Osteocyte (in vitro differentiated cells): ENCODE measurements at places on chromosomes 6 and 20. TPM values are rescaled to one million over a fixed set of nuclear protein-coding genes. Genes with fewer than 3 reads are reported as not detected.

The PDE10A gene
- 7.3 and 9.8 TPM in 2 replicates for total RNA-seq

The DSP gene
- total RNA-seq = 124 and 135 TPM in 2 replicates

The SNPH gene
- 8.0 and 8.9 TPM in 2 replicates for total RNA-seq

The THBS2 gene
- 650 and 687 TPM in 2 replicates for total RNA-seq

The CD93 gene
- 0.13 and 0.21 TPM in 2 replicates for total RNA-seq

The SLC13A3 gene
- 1.8 and 2.1 TPM in 2 replicates for total RNA-seq

The AHI1 gene
- total RNA-seq = 24.5 and 33.5 TPM in 2 replicates

The SMLR1 gene
- total RNA-seq = not detected in 2 replicates

The MAN1A1 gene
- total RNA-seq = 6.8 and 7.0 TPM in 2 replicates

DNA sequence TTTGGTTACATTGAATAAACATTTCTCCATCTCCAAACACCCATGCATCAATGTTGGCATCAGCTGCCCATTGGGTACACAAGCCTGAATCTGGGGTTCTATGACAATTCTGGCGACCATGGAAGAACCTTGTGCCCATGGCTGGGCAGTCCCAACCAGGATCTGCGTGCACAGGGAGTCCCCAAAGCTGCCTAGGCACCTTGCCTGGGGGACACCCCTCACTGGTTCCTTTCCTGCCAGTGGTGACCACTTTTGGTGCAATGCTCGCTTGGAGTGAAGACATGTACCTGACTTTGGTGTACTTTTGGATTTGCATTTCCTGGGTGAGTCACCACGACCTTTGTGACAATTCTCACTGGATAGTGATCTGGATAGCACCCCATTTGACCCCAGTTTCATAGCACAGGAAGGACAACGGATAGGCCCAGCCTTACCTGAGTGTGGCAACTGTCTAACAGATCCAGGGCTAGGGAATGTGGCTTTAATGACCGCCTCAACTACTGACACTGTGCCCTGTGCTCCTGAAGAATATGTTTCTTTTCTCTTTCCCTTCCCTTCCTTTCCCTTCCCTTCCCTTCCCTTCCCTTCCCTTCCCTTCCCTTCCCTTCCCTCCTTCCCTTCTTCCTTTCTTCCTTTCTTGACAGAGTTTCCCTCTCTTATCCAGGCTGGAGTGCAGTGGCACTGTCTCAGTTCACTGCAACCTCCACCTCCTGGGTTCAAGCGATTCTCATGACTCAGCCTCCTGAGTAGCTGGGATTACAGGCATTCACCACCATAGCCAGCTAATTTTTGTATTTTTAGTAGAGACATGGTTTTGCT is 7.1 kb downstream of the SPINT3 start:
- H3K27ac ChIP-seq = no peak overlapping the region
- no peaks in the 10 kb centered on the region for H3K4me1 ChIP-seq
- H3K36me3 ChIP-seq = no peaks in the 10 kb centered on the region
- no peak overlapping the region for H3K4me3 ChIP-seq

GRCh38 chr6:31776989-31777666 is at the start of gene VWA7:
VWA7 (minus strand) TSS chr6:31777328; CDS start chr6:31776779, 549 bp downstream.
- H3K36me3 ChIP-seq = peaks cover 6% of the 10 kb centered on the region
- H3K4me3 ChIP-seq = no peak within 1 kb of the TSS
- H3K27ac ChIP-seq = no peak within 1 kb of the TSS

DNA sequence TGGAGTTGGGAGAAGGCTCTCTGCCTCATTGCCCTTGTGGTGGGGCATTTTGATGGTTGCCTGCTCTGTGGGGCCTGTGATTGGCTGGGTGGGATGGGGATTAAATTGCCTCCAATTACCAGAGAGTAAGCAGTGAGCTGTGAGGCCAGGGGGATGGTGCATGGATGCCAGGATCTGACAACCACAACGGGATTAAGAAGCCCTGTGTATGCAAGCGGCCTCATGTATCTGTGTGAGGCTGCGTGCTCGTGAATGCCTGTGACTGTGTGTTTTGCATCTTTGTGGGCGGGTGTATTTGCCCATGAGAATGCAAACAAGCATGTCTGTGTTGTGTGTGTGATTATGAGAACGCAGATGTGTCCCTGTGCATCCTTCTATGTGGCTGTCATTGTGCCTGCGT is 46.1 kb downstream of the CD40 start:
- DNase-seq = no peak
- H3K36me3 ChIP-seq = no peaks in the 10 kb centered on the region
- peaks cover 16% of the 10 kb centered on the region for H3K27me3 ChIP-seq

DNA sequence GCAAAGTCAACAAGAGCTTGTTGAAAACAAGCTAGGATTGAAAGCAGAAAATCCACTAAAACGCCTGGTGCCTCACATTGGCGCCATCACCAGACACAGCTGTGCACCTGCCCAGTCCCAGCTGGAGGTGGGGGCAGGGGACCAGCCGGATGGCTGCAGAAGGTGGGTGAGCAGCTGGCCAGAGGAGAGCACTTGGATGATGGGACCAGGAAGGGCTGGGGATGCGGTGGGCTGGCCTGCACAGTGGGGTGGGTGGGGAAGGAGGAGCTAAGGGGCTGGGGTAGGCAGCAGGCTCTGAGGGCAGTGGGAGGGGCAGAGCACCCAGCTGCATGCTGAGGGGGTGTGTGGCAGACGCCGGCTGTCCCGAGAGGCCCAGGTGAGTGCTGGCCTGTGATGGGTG is 7.1 kb downstream of the CABLES2 start:
- no peaks in the 10 kb centered on the region for H3K36me3 ChIP-seq
- H3K4me3 ChIP-seq = no peak overlapping the region
- H3K27me3 ChIP-seq = no peaks in the 10 kb centered on the region
- H3K27ac ChIP-seq = no peak overlapping the region

GRCh38 chr6:111864138-111865048 is 8.9 kb downstream of the FYN start:
- no peaks in the 10 kb centered on the region for H3K27me3 ChIP-seq
- peaks cover 4% of the 10 kb centered on the region for H3K36me3 ChIP-seq
- no peak overlapping the region for H3K4me3 ChIP-seq
- H3K4me1 ChIP-seq = peaks cover 9% of the 10 kb centered on the region

GRCh38 chr6:64330694-64331307 is 695.2 kb downstream of the PHF3 start:
- H3K27ac ChIP-seq = no peak overlapping the region
- no peak for DNase-seq
- H3K4me1 ChIP-seq = no peaks in the 10 kb centered on the region

- no peaks in the 10 kb centered on the region for H3K36me3 ChIP-seq
- H3K4me1 ChIP-seq = peaks cover 43% of the 10 kb centered on the region
- DNase-seq = no peak
- no peaks in the 10 kb centered on the region for H3K27me3 ChIP-seq
- H3K27ac ChIP-seq = peak overlapping the region; percentile 41
Observed at GRCh38 chr6:6331946-6332601, 11.6 kb upstream of the F13A1 start.

DNA sequence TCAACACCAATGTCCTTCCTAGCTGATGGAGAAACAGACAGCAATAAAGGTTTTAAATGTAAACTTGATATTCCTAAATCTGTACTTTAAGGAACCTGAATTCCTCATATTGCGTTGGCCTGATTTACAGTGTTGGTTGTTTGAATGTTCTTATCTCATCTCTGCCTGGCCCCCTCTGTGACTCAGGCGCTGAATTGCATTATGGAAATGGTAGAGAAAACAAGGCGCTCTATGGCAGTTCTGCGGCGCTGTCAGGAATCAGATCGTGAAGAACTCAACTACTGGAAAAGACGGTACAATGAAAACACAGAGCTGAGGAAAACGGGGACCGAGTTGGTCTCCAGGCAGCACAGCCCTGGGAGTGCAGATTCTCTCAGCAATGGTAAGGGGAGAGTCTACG is 32.6 kb upstream of the C20orf144 start:
- no peaks in the 10 kb centered on the region for H3K27me3 ChIP-seq
- peaks cover 45% of the 10 kb centered on the region for H3K36me3 ChIP-seq
- no peak overlapping the region for H3K27ac ChIP-seq

- no peaks in the 10 kb centered on the region for H3K36me3 ChIP-seq
- H3K27me3 ChIP-seq = peaks cover 18% of the 10 kb centered on the region
- no peaks in the 10 kb centered on the region for H3K4me1 ChIP-seq
- no peak overlapping the region for H3K27ac ChIP-seq
Observed at GRCh38 chr20:60202046-60202445, 243.8 kb downstream of the CDH26 start.

DNA sequence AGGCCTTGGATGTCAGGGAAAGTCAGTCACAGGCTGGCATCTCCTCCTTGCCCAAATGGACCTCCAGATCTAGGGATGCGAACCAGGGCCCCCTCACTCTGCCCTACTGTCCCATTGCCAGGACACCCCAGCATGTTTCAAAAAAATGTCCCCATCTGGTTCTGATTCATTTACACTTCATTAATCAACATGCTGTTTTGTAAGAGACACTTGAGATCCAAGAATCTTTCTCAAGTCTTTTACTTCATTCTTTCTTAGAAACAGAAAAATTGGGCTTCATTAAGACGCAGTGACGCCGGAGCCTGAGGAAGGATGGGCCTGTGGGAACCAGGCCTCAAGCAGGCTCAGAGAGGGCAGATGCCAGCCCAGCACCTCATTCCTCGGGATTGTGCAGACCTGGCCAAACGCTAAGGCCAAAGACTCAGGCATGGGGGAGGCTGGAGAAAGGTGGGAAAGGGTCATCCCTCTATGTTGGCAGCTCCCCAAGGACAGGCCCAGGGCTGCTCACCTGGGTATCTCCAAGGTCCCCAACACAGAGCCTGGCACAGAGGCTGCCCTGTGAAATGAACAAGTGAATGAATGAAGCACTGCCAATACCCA is 3.8 kb downstream of the RSPO4 start:
- DNase-seq = no peak
- peaks cover 26% of the 10 kb centered on the region for H3K27me3 ChIP-seq
- H3K4me3 ChIP-seq = no peak overlapping the region
- no peaks in the 10 kb centered on the region for H3K36me3 ChIP-seq
- peaks cover 4% of the 10 kb centered on the region for H3K4me1 ChIP-seq

- DNase-seq = no peak
- peaks cover 9% of the 10 kb centered on the region for H3K4me1 ChIP-seq
- no peak overlapping the region for H3K27ac ChIP-seq
Observed at GRCh38 chr6:157663261-157663660, 159.8 kb upstream of the SNX9 start.

DNA sequence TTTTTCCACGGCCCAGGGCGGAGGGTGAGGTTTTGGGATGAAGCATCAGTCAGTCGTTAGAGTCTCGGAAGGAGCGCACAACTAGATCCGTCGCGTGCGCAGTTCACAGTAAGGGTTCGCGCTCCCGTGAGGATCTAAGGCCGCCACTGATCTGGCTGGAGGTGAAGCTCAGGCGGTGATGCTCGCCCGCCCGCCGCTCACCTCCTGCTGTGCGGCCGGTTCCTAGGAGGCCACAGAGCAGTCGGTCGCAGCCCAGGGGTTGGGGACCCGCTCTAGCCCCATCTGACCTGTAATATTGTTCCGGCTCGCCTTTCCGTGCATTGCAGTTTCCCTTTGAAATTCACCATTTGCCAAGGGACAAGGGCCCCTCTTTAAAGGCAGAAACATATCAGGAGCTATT is 244.7 kb downstream of the TFAP2C start:
- no peaks in the 10 kb centered on the region for H3K27me3 ChIP-seq
- peaks cover under 1% of the 10 kb centered on the region for H3K36me3 ChIP-seq
- H3K4me1 ChIP-seq = peaks cover 26% of the 10 kb centered on the region
- no peak overlapping the region for H3K4me3 ChIP-seq

DNA sequence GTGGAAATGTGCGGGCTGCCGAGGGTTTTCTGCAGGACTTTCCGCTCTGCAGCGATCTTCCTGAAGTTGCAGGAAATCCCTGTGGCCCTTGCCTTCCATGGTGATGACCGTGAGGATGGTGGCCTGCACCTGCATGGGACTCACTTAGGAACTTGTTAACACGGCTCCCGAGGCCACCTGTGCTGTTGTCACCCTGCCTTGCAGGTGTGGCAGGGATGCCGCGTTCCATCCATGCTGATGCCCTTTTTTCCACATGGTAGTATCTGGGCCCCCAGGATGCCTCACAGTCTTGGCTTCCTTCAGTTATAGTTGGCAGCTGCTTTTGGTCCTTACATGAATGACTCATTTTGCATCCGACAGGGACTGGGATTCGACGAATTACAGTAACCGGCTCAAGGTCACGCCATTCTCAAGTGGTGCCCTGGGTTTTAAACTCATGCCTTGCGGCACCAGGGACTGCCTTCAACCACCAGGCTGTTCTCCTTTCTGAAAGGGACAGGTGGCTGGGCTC is 37.2 kb downstream of the SYNJ2 start:
- peak overlapping the region; percentile 14 for H3K4me3 ChIP-seq
- peaks cover 26% of the 10 kb centered on the region for H3K36me3 ChIP-seq
- no peak for DNase-seq
- no peaks in the 10 kb centered on the region for H3K27me3 ChIP-seq

DNA sequence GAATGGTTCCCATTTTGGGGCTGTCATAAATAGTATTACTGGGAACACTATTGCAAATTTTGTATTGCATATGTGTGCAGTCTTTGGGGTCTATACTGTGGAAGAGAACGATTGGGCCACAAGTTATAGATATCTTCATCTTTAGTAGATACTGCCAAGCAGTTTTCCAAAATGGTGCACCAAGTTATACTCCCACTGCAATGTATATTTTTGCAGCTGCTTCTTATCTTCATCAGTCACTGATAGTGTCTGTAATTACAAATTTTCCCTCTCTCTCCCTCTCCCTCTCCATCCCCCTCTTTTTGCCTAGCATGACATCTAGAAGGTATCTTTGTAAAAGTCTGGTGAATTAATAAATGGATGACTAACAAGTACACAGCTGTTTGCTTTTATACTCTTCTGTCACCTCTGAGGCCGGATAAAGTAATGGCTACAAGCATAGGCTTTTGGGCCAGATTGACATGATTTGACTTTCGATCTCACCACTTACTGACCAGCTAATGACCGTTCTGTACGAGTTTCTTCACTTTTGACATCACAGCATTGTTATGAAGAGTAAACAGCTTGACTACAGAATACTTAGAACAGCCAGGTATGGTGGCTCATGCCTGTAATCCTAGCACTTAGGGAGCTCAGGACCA is 113.3 kb upstream of the SLC2A12 start:
- no peak for DNase-seq
- H3K4me3 ChIP-seq = no peak overlapping the region
- peaks cover 30% of the 10 kb centered on the region for H3K4me1 ChIP-seq
- peak overlapping the region; percentile 62 for H3K27ac ChIP-seq

- no peak overlapping the region for H3K4me3 ChIP-seq
- H3K36me3 ChIP-seq = no peaks in the 10 kb centered on the region
- H3K27me3 ChIP-seq = peaks cover 7% of the 10 kb centered on the region
- H3K4me1 ChIP-seq = peaks cover 5% of the 10 kb centered on the region
- DNase-seq = no peak
Observed at GRCh38 chr6:14863902-14864850, 381.7 kb upstream of the JARID2 start.
